ENCODE measurements at places on chromosomes 2 and 18.
A peak's percentile ranks its signal among the peaks of the same experiment; 100 is the strongest.

DNA sequence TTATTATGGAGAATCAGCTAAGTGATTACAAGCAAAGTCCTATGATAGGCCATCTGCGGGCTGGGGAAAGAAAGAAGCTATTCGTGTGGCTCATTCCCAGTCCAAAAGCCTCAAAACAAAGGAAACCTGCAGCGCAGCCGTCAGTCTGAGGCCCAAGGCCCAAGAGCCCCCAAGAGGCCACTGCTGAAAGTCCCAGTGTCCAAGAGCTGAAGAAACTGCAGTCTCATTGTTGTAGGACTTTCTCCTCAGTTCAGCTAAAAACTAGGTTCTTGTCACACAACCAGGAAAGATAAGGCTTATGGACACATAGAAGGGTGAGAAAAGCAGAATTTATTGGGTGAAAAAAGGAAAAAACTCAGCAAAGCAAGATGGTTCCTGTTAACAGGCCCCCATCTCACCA lies 143.2 kb downstream of the RHBDD1 start:
- DNase-seq = no peak

GRCh38 chr2:166170356-166170755 lies 42.5 kb upstream of the SCN1A start:
- peak; percentile 66 for DNase-seq

- no peak for DNase-seq
These were observed 31.3 kb upstream of the CDCA7 start for GRCh38 chr2:173323371-173323770.

- peak; percentile 8 for DNase-seq
These were observed 442.2 kb upstream of the SETBP1 start for GRCh38 chr18:44238454-44238853.

- DNase-seq = no peak
These were observed 20.0 kb downstream of the SRBD1 start for GRCh38 chr2:45591073-45591472.

GRCh38 chr2:1661891-1662605 lies 82.3 kb downstream of the PXDN start:
- no peak for DNase-seq

DNA sequence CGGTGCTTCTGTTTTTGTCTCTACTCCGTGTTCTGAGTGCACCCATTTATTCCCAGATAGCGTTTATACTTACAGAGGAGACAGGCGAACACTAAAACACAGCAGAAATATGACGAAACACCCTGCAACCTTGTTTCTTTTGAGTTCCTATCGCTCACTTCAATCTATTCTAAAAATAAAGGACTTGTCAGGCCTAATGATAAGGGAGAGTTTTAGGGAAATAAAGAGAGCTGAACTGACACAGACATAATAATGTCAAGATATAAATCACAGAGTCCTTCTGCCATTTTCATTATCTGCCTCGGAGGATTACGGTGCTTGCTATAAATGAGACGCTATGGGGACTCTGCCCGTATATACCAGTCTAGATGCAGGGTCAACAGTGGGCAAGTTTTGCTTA lies 659.7 kb upstream of the SALL3 start:
- no peak for DNase-seq

DNA sequence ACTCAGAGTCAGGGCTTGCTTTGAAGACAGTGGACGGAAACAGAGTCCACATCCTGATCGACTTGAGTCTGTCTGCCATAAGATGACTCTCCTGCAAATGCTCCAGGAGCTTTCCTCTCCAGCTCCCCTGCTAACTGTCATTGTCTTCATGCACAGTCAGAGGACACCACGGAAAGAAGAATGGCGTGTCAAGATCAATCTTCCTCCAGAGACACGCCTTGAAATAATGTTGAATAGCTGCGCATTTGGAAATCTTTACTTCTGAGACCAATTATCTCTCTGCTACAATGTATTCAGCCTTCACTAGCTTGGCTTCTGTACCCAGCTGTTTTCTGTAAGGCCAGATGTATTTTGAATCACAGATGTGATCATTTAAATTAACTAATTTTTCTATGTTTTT lies 457.2 kb downstream of the CDH2 start:
- no peak for DNase-seq

- no peak for DNase-seq
These were observed 105.3 kb downstream of the COMMD1 start for GRCh38 chr2:62010632-62011256.

- no peak for DNase-seq
These were observed 68.0 kb downstream of the PLB1 start for GRCh38 chr2:28563869-28564268.

DNA sequence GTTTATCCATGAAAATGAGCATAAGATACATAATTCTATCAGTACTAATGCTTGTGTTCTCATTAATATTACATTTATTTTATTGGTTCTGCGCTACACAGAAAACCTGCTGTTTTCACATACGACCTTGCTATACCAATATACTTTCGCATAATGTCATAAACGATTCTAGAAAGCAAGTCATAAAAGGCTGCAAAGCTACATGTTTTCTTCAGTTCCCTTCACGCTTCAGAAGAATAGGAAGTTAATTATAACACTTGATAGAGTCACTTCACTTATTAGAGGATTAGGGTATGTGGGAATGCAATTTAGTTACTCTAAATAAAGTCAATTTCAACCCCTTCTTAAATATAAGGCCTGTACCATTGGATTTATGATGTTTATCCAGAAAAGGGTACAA lies 29.0 kb downstream of the PSME4 start:
- DNase-seq = no peak

DNA sequence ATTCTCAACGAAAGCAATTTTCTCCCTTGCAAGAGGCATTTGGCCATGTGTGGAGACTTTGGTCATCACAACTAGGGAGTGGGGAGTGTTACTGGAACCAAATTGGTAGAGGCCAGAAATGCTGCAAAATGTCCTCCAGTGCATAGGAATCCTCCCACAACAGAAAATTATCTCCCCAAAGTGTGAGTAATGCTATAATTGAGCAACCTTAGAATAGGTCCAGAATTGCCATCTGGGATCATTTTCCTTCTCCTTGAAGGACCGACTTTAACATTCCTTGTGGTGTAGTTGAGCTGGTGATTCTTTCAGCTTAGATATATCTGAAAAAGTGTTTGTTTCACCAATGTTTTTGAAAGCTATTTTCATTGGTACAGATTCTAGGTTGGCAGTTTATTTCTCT lies 111.2 kb upstream of the SMIM21 start:
- peak; percentile 26 for DNase-seq

DNA sequence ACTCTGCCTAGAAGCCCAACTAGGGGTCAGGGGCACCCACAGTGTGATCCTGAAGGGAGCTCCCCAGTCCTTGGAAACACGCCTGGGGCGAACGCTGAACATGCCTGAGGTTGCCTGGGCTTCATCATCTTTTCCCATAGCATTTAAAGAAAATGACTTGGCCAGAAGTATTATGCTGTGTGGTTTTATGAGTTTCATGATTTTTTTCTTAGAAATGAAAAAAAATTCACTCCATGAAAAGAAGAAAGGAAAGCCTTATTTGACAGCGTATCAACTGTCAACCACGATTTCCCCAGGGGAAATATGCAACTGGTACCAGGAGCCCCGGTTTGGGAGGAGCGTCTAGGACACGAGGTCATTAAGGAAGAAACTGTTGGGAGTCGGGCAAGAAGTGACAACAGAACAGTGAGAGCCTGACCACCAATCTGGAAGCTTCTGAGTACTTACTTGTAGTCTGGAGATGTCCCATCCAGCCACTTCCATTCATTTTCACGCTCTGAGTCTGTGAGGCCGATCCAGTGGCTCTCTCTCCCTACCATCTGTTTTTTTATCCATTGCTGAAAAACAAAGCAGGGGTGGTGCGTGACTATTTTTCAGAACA lies 63.5 kb upstream of the THOC1 start:
- peak; percentile 70 for DNase-seq

DNA sequence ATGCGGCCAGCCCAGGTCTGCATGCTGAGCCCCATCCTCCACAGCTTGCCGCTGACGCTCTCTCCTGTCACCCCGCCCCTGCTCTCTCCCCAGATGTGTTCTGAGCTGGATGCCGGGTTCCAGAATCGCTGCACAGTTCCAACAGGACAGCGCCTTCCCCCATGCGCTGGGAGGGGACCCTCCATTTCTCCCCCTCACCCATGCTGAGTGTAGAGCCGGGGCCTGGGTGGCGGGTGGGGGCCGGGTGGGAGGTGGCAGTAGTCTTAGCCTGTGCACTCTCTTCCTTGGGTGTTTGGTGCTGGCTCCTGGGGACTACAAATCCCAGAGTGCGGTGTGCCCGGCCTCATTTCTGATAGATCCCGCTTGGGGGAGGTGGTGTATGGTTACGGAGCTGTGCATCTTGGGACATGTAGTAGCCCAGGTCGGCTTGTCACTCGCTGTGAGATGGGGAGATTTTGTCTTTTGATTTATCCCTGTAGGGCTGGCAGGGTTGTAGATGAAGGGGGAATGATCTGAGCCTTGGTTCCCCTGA lies 6.8 kb downstream of the DNAJB2 start:
- DNase-seq = peak; percentile 59

GRCh38 chr2:45450634-45451033 lies 160.4 kb downstream of the SRBD1 start:
- DNase-seq = no peak

DNA sequence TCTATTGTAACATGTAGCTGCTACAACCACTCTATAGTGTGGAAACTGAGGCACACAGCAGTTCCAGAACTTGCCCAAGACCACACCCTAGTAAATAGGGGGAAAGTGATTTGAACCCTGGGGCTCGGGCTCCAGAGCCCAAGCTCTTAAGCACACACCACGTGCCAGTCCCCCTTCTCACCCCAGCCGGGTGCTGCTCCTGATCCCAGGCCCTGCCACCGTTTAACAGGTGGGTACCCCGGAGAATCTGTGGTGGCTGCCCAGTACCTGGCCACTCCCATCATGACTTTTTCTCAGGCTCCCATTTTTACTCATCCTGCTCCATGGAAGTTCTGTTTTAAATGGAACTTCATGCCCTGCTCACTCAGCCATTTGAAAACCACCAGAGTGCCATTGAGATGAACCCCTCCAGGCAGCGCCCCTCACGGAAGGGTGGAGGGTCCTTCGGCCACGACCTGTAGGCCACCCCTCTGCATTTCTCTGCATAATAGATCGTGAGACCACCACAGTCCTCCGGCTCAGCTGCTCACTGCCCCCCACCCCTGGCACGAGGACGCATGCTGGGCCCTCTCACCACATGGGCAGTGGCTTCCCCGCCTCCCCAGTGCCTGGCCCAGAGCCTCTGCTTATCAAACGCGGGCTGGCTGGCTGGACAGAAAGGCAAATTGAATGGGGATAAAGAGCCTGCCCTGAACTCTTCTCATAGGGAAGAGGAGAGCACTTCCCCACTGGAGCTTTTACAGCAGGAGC lies 42.1 kb downstream of the TMEM37 start:
- no peak for DNase-seq

DNA sequence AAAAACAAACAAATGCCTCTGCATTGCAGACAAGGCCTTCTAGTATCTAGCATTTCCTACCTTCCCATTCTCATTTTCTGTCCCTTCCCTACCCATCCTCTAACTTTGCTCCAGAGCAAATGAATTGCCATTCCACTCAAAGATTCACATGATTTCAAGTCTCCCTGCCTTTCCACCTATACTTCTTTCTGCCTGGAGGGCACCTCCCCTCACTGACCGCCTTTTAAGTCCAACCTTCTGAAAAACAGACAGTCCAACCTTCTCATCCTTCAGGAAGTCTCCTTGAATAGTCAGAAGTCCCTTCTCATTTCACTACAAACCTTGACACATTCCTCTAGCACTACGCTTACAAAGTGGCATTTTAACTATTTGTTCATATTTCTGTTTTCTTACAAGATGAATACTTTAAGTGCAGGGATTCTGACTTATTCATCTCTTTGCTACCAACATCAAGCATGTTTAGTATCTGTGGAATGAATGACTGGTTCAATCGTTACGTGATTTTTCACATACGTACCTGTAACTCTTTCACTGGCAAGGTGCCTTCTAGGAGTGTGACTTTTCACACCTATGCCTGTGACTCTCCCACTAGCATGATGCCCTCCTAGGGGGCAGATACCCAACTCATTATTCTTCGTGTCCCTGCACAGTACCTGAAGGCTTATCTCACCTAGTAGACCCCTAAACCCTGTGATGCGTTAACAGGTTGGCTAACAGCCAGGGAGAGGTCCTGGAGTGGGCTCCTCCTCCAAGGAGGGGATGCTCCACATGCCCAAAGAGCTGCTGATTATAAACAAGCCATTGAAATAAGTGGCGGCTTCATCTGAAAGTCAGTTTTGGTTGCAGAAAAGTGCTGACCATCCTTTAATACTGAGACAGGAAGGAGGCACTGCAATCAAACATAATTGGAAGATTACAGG lies 356.2 kb downstream of the MYCN start:
- DNase-seq = no peak

DNA sequence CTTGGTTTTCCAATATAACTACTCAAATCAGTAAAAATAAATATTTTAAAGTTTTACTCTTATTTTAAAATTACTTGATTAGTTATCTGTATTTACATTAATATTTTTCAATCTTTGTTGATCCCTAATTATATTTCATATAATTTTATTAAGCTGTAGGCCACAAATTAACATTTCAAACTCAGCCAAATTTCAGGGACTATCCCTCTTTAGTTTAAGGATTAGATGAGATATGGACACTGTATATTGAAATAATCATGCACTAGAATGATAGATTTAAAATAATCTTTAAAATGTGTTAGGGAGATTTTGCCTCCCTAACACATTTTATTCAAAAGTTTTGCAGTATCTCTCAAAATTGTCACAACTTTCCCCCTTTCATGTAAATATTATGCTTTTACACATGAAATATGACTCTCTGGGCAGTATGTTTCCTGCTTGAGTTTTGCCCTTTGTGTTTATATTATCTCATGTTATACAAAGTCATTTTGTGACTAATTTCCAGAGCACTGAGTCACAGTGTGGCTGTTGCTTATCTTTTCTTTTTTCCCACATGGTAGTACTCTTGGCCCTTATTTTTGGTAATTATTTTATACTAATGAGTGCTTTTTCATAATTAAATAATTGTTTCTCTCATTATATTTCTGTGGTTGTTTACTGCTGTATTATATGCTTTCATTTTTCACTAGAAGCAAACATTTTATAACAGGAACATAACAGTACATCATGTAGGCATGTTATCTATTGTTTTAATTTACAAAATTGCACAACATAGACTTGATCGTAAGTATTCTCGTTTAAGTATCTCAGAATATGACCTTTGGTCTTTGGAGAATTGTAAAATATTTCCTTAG lies 1.2 kb downstream of the TFPI start:
- peak; percentile 84 for DNase-seq

DNA sequence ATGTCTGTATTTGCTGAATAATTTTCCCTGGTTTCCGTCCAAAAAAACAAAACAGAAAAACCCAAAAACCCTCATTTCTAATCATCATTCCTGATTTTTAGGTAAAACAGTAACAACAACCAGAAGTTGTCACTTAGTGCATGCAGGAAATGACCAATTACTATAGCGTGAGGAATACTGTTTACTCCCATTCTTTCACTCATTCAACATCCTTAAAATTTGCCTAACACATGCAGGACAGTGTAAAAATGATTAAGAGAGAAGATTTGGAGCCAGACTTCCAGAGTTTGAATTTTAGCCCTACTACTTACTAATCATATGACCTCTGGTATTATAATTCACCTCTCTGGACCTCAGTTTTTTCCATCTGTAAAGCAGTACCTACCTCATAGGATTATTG lies 83.1 kb downstream of the FIGN start:
- no peak for DNase-seq

GRCh38 chr2:161972232-161972631 lies 101.8 kb downstream of the DPP4 start:
- no peak for DNase-seq

GRCh38 chr2:30223413-30223874 lies 7.9 kb upstream of the LBH start:
- no peak for DNase-seq

Data from astrocyte of the spinal cord (primary cell).